ENCODE measurements at places on chromosomes 12 and 14.

DNA sequence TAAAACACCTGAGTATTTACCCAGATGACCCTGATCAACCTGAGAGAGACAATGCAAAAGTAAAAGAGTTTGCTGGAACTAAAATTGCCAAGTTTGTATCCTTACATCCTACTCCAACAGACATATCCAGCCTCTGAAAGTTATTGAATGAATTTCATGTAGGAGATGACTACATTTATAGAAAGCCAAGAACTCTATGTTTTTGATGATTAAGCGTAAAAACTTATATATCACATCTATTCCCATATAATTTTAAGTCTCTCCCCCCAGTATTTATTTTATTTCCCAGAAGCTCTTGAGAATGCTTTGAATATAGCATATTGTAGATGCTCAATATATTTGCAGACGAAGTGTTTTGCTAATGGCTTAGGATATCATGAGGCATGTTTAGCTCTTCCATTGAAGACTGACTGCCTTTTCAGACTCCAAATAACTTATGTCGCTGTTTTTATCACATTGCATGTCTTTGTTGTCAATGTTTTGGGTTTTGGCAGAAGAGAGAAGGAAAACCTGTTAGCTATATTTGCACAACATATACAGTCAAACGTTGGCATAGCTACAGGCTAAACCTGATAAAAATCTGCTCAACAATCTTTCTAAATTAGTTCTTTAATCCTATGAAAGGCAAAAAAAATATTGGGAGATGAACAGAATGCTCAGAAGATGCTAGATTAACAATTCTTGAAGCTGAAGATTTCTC lies 213.6 kb downstream of the DIO2 start:
- no peak for DNase-seq

DNA sequence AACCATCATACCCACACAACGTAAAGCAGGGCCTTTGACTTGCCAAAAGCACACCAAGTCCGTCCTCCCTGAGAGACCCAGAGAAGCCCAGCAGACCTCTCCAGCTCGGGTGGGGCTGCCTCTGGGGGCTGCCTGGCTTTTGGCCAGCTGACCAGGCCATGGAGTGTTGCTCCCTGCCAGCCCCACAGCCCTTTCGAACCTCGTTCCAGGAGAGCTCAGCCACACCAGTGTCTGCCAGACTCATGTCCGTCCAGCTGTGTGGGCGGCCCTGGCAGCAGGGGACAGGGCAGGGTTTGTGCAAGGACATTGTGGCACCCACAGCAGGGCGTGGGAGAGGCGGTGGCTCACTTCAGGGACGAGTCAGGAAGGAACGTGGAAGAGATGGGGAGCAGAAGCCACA lies 22.6 kb upstream of the IRF2BPL start:
- no peak for DNase-seq

- no peak for DNase-seq
Observed at GRCh38 chr12:128684352-128684751, 139.4 kb downstream of the SLC15A4 start.

GRCh38 chr12:28369483-28369882 lies 179.2 kb downstream of the CCDC91 start:
- no peak for DNase-seq

- DNase-seq: no peak
Observed at GRCh38 chr12:79688376-79689060, 2.2 kb downstream of the PAWR start.

DNA sequence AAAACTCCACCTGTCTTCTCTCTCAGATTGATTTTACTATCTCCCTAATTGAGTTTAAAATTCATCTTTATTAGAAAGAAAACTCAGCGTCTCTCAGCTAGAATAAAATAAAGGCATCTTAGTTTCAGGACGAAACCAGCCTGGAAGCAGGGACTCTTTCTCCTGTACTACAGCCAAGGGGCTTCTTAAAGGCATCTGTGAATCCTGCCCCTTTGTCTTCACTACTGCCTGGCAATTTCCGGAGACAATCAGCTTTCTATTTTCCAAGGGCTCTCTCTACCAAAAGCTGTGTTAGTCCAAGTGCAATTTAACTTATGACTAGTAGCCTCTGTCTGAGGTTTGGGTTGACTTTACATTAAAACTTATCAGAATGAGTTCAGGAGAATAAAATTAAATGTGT lies 623.3 kb upstream of the FOXG1 start:
- DNase-seq: no peak

DNA sequence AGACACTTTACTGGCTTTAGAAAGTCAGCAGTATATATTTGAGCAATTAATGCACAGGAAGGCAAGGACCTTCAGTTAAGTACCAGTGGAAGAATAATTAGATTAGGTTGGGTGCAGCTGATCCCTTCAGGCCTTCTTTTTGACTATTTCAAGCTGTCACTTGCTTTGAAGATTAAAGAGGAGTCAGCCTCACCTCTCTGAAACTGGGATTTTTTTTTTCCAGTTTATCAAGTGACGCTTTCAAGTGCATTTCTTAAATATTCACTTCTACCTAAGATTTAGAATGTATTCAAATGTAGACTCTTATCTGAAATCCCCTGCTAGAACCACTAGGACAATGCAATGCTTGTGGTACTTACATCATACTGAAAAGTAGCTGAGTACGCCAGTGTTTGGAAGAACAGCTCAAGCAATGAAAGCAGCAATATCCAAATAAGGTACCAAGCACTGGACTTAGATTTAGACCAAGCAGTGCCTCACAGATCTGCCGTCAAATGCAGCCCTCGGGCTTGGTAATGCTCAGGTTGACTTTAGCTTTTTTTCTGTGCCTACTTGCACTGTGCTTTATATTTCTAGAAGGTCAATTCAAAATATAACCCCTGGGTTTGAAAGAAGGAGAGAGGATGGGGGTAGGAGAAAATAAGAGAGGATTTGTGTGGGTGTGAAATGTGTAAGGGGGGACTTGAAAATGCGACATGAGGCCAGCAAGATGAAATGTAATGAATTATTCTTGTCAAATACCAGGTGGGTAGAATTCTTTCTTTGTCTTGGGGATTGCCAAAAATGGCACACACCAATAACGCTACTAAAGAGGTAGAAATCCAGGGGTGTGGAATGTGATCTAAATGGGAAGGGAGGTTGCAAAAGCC lies 3.7 kb upstream of the FERMT2 start:
- no peak for DNase-seq

DNA sequence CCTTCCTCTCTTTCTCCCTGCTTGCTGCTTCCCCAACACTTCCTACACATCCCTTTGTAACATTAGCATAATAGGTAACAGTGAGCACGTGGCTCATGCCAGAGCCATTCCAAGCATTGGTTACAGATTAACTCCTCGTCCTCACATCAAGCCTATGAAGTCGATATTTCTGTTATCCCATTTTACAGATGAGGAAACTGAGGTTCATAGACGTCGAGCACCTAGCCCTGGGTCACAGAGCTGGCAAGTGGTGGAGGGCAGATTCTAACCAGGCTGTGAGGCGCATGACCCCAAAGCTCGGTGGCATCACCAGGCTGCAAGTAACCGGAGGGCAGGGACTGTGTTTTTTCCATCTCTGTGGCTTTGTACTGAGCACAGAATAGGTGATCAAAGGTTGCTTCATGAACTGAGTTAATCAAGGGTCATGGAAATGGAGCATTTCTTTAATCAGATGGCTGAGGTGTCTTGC lies 5.7 kb upstream of the SERPINA1 start:
- no peak for DNase-seq

DNA sequence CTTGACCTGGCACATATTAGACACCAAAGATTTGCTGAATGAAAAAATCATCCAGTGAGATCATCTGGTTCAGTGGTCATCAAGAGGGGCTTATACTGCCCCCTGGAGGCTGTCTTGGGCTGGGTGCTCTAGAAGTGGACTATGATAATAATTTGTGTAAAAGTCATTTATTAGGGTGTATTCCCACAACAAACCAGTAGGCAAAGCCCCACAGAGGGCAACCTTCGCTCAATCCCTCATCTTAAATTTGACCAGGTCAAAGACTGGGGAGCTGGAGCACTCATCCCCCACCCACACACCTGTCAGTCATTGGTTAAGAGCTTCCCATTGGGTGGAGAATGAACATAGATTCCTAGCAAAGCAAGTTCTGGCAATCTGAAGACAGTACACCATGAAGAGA lies 20.0 kb upstream of the FICD start:
- DNase-seq: no peak

GRCh38 chr14:61587081-61587713 lies 108.1 kb upstream of the HIF1A start:
- no peak for DNase-seq

- DNase-seq: no peak
Observed at GRCh38 chr12:85279449-85280164, 413 bp upstream of the ALX1 start.

DNA sequence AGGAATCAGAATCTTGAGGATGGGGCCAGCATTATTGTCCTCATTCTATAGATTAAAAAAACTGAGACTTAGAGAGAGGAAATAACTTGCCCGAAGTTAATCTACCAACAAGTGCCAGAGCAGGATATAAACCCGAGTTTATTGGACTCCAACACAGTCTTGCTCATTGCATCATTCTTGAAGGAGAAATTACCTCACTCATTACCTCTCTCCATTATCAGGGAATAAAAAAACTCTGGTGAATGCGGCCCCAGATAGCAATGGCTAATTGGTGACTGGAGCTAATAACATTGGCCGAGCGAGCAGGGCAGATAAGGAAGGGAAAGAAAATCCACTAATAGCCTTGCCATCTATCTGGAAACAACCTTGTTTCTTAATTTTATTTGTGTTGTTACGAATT lies 24.7 kb upstream of the TMED10 start:
- no peak for DNase-seq

GRCh38 chr14:100542619-100543205 lies 44.5 kb downstream of the BEGAIN start:
- no peak for DNase-seq

GRCh38 chr12:118370601-118371000 lies 2.1 kb downstream of the TAOK3 start:
- no peak for DNase-seq

- no peak for DNase-seq
Observed at GRCh38 chr12:48716168-48716492, 377 bp downstream of the CCNT1 start.

DNA sequence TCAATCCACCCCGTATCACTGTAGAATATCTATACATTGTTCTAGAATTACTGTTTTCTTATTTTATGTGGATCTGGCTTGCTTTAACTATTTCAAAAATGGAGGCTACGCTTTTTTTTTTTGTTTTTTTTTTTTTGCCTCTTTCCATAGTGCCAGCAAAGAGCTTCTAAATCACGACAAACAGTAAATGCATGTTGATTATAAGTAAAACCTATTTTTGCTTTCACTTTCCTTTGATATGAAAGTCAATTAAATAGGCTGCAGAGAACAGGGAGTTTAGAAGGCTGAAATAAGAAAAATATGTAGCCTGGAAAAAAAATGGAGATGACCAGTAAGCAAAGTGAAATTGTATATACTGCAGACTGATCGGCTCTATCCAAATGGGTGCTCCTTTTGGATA lies 112.3 kb upstream of the AMIGO2 start:
- no peak for DNase-seq

DNA sequence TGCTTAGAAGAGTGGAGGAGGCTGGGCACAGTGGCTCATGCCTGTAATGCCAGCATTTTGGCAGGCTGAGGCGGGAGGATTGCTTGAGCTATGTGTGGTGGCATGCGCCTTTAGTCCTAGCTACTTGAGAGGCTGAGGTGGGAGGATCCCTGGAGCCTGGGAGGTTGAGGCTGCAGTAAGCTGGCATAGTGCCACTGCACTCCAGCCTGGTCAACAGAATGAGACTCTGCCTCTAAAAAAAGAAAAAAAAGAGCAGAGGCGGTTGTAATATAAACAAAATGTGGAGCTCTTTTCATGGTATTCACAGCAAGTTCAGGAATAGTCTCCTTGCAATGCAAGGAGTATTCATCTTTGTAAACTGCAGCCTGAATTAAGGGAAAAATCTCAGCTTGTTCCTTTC lies 27.2 kb downstream of the ARID2 start:
- no peak for DNase-seq

DNA sequence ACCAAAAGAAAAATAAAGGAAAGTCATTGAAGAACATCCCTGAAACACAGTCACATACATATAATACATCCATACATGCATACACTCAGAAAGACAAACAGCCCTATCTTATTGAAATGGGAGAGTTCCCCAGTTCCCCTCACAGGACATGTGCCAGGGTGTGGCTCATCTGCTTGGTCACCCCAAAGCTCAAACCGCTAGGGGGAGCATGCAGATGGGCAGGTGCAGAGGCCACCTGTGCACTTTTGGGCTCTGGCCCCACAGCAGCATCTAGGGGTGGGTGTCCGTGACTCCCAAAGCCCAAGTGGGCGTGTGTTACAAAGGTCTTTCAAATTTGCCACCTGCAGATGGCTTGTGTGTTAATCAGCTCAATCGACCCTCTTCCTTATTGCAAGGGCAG lies 75.2 kb downstream of the CMAS start:
- DNase-seq: no peak

DNA sequence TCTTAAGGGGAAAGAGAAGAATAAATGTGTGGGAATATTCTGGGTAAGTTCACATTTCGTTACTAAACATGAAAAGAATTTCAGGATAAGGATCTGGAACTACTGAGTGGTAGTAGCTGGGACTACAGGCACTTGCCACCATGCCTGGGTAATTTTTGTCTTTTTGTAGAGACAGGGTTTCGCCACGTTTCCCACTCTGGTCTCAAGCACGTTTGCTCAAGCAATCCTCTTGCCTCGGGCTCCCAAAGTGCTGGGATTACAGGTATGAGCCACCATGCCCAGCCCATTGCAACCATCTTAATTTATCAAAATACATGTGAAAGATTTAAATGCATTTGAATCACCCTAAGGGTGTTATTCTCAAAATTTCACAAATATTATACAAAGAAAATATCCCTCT lies 26.4 kb downstream of the ITPR2 start:
- DNase-seq: no peak
